CD4-positive, alpha-beta T cell treated with Interleukin-10 for 1 hour (primary cell): ENCODE measurements at places on chromosomes 1 and 21.
A peak's percentile ranks its signal among the peaks of the same experiment; 100 is the strongest.

GRCh38 chr1:88877382-88877825, 14.0 kb downstream of the GTF2B start:
- peak; percentile 28 for DNase-seq

DNA sequence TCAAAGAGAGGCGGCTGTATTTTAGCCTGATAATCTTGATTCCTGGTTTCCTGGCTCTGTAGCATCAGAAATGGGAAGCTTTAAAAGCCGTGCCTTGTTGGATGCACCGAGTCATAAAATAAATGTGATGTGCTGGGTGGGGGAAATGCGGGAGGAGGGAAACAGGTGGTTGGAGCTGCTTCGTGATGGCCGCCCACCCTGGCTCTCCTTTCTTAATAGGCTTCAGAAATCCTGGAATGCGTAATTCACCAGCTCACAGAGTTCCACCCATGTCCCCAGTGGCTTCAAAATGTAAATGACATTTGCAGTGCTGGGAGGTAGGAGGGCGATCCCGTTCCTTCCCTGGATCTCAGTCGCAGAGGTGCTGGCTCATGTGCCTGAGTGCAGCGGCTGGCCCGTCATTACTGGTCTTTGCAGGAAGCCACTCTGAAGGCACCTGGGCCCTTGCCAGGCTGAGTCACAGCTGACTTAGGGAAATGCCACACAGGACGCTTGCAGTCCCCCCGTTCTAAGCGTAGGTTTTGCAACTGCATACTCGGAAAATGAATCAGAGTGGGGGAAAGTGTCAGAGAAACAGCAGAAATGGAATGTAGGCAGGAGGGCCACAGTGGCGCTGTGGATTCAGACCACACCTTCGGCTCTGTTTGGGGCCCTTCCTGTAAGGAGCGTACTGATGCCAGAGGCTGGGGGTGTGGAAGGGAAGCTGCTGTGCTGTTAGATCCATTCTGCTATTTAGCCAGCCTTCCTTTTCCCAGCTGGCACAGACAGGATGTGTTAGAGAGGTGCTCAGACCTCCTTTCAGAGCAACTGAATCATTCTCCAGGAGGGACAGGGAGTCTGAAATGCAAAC, 37.6 kb downstream of the GALNT2 start:
- peak; percentile 29 for DNase-seq

- DNase-seq, result no peak
Measured at GRCh38 chr1:156959414-156959813, 39.0 kb downstream of the LRRC71 start.

GRCh38 chr1:187477103-187477502, 648.4 kb downstream of the PLA2G4A start:
- no peak for DNase-seq

DNA sequence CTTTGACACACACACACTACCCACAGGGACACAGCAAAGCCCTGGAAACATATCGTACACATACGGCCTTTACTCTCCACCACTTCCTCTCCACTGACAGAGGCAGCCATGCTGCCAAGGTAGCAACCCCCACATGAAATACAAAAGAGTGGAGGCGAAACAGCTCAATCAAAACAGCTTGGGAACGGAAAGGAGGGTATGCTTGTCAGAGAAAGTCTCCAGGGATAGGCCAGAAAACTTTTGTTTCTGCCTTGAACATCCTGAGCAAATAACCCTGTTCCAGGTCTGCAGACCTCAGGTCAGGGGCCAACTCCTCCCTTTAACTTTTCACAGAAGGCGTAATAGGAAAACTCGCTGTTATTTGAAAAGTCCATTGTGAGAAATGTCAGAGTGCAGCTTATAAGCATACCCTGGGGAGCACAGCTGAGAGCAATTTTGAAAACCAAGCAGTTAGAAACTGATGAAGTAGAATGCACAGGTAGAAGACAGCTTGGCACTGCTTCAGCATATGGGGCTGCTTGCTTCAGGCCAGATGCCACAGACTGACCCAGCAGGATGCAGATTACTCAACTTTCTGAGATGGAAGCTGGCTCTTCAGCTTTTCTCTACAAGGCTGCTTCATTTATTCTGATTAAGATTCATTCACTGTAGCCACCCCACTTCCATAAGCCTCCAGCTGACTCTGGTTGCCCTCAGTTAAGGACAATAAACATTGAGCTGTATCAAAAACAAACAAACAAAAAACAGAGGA, 18.0 kb downstream of the KIAA0319L start:
- peak; percentile 53 for DNase-seq

- no peak for DNase-seq
Measured at GRCh38 chr21:33964706-33965325, 49.2 kb upstream of the ATP5PO start.

- DNase-seq, result no peak
Measured at GRCh38 chr1:74596717-74597116, 76.9 kb downstream of the ERICH3 start.

- DNase-seq, result no peak
Measured at GRCh38 chr1:116921301-116921885, 11.7 kb downstream of the PTGFRN start.

DNA sequence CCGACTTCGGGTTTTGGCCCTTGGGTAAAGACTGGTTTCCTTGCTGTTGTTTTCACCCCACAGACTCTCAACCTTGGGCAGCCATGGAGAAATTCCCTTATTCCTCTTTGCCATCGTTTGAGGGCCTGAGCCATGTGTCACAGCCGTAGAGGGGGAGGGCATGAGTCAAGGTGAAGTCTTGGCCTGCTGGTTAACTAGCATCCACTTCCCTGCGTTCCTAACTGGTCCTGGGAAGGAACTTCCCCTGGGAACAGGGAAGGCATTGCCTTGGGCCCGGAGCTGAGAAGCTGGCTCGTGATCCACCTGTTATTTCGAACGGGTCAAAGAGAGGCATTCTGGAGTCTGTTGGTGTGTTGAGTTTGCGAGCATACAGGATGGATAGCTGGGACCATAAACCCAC, 464.9 kb downstream of the CAMTA1 start:
- DNase-seq, result no peak

- no peak for DNase-seq
Measured at GRCh38 chr1:53116307-53116810, 26.1 kb downstream of the SLC1A7 start.

- no peak for DNase-seq
Measured at GRCh38 chr1:232676307-232676706, 46.4 kb upstream of the SIPA1L2 start.

DNA sequence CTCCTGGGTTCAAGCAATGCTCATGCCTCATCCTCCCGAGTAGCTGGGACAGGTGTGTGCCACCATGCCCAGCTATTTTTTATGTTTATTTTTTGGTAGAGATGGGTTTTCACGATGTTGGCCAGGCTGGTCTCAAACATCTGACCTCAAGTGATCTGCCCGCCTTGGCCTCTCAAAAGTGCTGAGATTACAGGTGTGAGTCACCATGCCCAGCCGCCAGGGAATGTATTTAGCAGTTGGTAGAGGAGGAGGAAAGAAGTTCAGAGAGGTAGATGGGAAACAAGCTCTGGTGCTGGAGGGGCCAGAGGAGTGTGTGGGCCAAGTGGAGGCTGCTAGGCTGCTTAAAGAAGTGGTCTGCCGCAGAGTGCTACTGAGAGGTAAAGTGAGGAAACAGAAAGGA, 6.0 kb downstream of the DOP1B start:
- DNase-seq, result no peak
